ENCODE measurements at places on chromosomes 3 and 15. TPM values are rescaled to one million over a fixed set of nuclear protein-coding genes. Genes with fewer than 3 reads are reported as not detected.

Gene RAD51
- polyA plus RNA-seq: 11.1 TPM

Gene ETV5
- polyA plus RNA-seq: 6.9 TPM

Gene HAPLN3
- 130 TPM for polyA plus RNA-seq

Gene NDN
- 23.1 TPM for polyA plus RNA-seq

Gene OR5K4
- polyA plus RNA-seq: not detected

Gene SLC28A1
- polyA plus RNA-seq: not detected

Gene GTF2E1
- 7.3 TPM for polyA plus RNA-seq

Gene GBE1
- polyA plus RNA-seq: 35.9 TPM

Gene EXD1
- polyA plus RNA-seq: not detected

DNA sequence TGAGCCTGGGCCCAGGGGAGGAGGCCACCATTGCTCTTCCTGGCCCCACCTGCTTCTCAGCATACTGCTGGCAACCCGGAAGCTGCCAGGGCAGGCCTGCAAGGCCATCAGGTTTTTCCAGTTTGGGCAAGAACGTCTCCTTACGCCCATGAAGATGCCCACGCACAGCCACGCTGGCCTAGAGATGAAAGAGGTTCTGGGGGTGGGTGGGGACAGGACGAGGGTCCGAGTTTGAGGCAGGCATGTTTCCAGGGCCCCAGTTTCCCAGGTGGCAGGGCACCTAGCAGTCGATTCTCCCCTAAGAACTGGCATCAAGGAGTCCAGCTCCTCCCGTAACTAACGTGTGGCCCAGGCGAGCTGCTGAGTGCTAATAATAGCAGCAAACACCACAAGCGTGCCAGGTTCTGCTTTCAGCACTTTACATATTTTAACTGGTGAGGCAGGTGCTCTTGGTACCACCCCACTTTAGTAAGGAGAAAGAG is 45.8 kb downstream of the ZNF710 start:
- no peak for DNase-seq

GRCh38 chr3:128188956-128189355 is 35.7 kb downstream of the EEFSEC start:
- no peak for DNase-seq

DNA sequence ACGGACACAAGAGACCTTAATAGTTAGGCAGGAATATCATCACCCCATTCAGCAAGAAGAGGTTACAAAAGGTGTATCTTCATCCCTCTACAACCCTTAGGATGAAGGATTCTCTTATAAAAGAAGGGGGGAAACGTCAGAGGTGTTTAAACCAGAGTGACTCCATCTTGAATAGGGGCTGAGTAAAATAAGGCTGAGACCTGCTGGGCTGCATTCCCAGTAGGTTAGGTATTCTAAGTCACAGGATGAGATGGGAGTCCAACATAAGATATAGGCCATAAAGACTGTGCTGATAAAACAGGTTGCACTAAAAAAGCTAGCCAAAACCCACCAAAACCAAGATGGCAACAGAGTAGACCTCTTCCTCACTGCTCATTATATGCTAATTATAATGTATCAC is 16.5 kb downstream of the TRPM7 start:
- no peak for DNase-seq

DNA sequence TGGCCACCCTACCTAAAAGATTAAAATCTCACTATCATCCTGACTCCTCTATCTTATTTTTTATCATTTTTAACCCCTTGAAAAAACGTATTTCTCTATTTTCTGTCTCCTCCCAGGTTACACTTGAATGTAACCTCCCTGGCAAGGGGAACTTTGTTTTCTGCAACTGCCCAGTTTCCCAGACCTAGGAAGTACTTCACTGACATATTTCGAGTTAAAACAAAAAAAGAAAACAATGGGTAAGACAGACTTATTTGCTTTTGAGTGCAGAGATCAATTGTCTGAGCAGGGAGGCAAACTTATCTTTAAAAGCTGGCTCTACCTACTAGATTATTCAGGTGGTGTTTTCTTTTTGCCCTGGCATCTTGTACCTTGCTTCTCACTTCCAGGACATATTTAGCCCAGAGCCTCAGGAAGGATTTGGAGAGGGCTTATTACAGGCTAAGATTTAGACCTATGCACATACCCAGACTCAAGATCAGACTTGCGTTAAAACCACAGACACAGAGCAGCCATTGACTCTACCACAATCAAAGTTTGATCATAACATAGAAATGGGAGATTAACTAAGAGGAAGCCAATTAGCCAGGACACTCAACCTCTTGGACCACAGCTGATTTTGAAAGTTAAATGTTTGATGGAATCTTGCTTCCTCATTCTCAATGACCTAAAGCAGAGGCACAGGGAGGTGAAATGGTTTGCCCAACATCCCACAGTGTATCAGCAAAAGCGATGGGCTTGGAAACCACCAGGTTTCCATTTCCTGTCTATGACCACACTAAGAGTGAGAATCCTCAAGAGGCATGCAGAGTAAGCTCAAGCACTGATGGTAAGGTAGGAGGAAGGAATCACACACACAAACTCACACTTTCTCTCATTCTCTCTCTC is 169.5 kb upstream of the THBS1 start:
- no peak for DNase-seq

GRCh38 chr3:189794518-189794917 is 163.3 kb downstream of the TP63 start:
- DNase-seq: no peak

- DNase-seq: no peak
These were observed 88.8 kb downstream of the EPHB1 start for GRCh38 chr3:134883697-134884385.

DNA sequence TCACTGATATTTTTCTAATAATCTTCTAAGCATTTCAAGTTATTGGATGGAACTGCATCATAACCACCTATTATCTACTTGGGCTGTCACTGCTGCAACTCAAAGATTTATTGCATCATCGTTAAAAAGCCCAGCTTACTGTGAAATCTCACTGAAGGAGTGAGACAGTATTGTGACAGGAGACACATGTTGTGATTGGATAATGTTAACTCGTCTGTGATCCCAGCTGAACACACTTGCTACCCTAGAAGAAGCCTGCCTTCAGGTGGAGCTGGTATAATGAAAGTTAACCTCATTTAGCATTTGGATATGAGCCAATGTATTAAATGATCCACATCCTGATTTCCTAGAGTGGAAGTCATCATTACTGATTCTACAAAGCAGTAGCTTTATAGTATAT is 138.1 kb downstream of the MAP2K5 start:
- DNase-seq: no peak

DNA sequence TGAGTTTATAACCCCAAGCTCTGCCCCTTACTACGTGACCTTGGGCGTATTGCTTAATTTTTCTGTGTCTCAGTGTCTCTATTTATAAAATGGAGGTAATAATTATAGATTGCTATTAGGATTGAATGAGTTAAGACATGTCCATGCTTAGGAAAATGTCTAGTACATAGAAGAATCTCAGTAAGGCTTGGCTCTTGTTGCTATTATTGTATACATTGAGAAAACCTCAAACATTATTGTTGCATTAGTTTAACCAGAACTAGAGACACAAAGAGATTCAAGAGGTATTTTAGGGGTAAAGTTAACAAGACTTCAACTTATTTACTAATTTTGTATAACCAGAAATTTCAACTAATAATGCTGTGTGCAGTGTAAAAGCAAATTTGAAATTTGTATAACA is 66.7 kb downstream of the MEF2A start:
- DNase-seq: no peak

GRCh38 chr3:43285644-43286043 is 696 bp upstream of the SNRK start:
- no peak for DNase-seq

DNA sequence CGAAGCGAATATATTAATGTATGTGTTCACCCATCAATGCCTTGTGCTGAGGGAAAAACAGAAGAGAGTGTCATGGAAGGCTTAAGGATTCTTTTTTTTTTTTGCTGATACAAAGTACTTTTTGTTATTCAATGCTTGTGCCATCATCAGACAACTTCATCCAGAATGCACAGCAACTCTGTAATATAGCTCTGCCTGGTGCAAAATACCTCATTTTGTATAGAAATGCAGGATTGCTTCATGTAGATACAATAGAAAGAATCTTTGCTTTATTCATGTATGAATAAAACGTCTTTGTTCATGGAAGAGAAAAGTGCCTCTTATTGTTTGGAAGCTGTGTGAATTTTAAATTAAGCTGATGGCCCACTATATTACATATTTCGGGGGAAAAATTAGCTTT is 62.9 kb downstream of the SH3GL3 start:
- no peak for DNase-seq

DNA sequence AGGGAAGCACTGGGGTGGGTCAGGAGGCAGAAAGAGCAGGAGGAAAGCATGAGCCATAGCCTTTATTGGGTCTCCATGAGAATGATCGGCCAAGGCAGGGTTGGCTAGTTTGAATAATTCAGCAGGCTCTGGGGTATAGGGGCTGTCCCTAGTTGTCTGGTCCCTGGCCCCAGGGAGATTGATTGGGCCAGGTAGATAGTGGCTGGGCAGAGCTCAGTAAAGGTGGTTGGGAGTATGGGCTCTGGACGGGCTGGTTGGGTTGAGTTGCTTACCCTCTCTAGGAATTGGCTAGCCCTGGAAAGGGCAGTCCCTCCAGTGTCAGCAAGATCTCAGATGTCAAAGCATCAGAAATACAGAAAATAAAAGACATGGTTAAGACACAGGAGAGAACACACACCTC is 148.1 kb downstream of the SHQ1 start:
- DNase-seq: no peak

DNA sequence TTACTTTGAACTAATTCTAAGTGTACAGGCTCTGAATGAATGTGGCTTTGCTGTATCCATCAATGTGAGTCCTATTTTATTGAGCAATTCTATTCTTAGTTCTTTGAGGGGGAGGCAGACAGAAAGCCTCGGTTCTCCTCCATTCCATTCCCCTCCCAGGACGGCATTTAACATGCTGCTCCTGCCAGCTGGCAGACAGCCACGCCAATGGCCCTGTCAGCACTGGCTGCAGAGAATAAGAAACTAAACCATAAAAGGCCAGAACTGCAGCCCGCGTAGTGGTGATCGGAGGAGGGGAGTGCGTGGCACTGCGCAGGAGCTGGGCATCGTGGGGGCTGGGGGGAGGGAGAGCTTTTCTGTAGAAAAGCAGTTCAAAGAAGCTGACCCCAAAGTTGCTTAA is 76.0 kb upstream of the HACD2 start:
- peak; percentile 89 for DNase-seq

- peak; percentile 75 for DNase-seq
These were observed 23.0 kb upstream of the CLDN1 start for GRCh38 chr3:190345027-190345821.

- peak; percentile 97 for DNase-seq
These were observed 75.1 kb downstream of the VGLL4 start for GRCh38 chr3:11568503-11569155.

GRCh38 chr3:174251681-174252080 is 607.5 kb upstream of the NAALADL2 start:
- DNase-seq: no peak
